ENCODE measurements at places on chromosomes 3 and 15.

GRCh38 chr3:141796081-141796888, 33.1 kb downstream of the GRK7 start:
- DNase-seq = peak; percentile 65

- DNase-seq = no peak
Observed at GRCh38 chr3:13427662-13428603, 7.8 kb upstream of the NUP210 start.

DNA sequence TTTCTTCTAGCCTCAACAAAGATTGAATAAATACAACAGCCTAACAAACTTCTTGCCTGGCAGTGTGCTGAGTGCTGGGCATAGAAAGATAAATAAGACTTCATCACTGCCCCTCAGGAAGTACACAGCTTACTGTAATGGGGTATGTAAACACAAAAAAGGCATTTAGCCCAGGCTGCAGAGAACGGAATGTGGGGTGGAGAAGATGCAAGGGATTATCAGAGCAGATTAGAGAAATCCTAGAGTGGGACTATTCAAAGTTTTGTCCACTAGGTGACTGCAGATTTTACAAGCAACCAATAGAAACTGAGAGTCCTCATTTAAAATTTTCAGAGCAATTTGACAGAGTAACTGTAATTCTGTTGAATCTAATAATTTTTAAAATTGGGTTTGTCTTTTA, 35.4 kb upstream of the TSC22D2 start:
- DNase-seq = no peak

DNA sequence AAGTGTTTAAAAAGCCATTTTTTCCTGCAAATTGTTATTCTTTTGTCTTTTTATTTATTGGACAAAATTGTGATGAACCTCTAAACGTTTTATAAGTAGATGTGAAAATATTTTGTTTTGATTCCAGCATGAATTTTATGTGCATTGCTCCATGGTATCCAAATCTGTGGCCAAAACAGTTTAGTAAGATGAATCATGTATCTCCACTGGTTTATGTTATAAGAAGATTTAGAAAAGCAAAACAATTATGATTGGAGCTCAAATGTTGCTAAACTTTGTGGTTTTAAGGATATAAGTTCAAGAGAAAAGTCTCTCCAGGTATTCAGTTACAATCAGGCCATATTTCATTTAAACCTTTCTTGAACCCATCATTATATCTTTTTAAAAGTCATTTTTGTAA, 80.9 kb downstream of the NECTIN3 start:
- no peak for DNase-seq

DNA sequence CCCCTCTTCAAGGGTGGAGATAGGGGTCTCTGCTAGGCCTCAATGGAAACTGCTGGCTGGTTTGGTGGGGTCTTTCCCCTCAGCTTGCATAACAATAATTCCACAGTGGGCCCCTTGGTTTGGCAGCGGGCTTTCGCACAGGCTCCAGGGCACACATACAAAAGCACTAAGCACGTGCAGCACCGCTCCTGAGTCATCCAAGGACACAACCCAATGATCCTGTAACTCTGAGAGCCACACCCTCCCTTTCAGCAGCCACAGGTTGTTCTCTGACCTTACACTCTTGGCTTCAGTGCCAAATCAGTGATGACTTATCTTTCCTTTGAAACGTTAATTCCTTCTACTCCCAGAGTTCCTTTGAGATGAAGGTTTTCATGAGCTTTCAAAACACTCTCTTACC, 41.7 kb downstream of the DAPK2 start:
- no peak for DNase-seq

- no peak for DNase-seq
Observed at GRCh38 chr3:147680837-147681483, 271.8 kb downstream of the ZIC1 start.

GRCh38 chr15:39453620-39454019, 127.3 kb upstream of the THBS1 start:
- no peak for DNase-seq

GRCh38 chr3:186757686-186758220, 25.6 kb upstream of the EIF4A2 start:
- no peak for DNase-seq

GRCh38 chr15:65304381-65305149, at the start of gene RNU5B-1:
RNU5B-1 (plus strand) TSS chr15:65304677.
- DNase-seq = peak; percentile 92

DNA sequence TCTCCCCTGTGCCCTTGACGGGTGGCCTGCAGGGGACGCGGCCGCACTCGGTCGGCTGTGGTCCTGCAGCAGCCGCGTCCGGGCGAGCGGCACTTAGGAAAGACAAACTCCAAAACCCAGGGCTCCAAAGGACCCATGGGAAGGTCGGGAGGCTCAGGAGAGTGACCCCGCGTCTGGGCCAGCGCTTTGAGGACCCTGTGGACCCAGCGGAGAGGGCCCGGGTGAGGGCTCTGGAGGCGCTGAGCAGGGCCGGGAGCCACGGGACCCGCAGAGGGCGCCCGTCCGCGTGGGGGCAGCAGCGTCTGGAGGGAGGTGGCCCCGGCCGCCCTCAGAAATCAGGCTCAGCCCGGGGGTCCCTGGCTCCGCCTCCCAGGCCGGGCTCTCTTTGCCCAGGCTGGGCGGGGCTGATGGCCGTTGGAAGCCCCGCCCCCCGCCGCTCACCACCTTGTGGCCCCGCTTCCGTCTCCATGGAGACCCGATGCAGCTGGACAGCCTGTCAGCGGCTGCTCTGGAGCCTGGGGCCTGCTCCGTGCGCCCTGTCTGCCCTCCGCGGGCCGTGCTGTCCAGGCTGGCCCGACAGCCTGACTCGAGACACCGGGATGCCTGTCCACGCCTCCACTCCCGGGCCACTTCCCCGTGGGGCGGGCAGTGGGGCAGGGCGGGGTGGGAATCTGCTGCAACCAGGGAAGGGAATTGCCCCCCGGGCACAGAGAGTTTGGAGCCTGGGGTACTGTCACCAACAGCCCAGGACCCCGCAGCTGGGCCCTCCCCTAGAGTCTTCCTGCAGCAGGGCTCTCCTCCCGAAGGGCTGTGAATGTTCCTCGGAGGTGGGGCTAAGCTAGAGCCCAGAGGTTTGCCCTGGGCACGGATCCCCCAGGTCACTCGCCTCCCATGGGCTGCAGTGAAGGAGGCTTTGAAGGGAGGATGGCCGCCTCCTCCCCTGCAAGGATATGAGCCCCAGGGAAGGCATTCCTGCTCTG, 34.8 kb upstream of the RPL32 start:
- no peak for DNase-seq

GRCh38 chr3:176583956-176584355, 613.3 kb downstream of the TBL1XR1 start:
- no peak for DNase-seq

DNA sequence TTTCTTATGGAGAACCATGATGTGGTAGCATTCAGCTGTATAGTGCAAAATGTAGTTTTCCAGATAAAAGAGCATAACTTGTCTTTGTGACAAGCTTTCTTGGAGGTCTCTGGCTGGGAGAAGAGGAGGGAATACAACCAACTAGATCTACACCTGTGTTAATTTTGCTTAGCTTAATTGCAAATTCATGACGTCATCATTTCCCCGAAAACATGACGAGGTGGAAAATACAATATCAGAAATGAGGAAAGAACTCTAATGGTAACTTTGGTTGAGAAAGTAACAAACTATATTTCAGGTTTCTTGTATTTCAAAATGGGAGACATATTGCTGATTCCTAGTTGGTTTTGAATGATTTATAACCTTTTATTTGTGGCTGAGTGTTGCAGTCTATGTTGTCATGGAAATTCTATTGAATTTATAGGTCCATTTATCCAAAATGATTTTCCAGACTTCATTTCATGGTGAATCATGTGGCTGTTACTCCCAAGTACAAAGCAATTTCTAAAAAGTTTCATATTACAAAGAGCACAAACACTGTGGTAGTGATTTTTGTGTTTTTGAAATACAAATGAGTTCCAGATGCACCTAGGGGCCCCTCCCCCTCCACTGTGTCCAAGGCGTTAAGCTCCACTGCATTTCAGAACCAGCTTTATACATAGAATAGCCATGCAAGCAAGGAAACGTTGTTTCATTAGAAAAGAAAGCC, 307.2 kb downstream of the FEZF2 start:
- DNase-seq = peak; percentile 78

DNA sequence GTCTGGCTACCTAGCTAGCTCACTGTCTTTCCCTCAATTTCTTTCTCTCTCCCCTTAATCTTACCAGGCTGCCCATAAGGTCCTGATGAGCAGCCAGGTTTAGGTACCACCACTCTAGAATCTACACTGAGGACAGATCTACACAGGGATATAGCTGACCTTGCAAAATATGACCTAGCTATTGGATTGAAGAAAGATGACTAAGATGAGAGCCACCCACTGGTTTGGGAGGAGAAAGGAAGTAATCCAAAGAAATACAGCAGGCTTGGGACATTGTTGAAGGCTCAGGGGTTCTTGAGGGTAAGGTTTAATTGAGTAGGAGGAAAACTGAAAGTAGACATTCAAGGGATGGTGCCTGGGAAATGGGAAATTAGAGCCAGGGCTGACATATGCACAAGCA, 142.0 kb upstream of the TMC3 start:
- no peak for DNase-seq

DNA sequence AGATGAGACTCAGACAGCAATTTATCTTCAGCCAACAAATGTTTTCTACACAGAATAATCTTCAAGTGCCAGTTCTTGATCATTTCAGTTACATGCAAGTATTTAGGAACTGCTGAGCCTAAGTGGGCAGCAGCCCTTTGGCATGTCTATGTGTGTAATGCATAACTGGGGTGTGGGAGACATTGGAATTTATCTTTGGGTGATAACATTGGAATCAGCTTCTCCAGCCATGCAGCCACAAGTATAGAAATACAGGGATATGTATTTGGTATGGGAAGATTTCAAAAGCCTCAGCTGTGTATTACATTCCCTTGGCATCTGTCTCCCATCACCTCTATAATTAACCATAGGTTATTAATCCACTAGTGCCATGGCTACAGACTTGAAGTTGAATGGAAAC, 63.4 kb upstream of the FOXP1 start:
- DNase-seq = no peak

- DNase-seq = no peak
Observed at GRCh38 chr3:71269906-71270305, 313.6 kb downstream of the FOXP1 start.

DNA sequence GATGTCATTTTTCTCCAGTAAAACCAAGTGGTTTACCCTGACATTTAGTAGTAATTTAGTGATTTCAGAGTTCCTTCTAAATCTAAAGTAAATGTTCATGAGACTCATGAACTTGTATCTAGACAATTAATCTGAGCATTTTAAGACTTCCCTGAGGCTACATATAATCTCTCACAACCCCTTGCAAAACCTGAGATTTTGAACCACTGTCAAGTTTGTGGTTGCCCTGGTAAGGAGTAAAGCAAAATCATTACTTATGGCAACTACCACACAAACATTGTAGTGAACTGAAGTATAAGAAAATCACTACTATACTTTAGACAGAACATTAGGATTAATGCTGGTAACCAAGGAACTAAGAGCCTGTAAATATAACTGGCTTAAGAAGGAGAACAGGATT, 370.2 kb downstream of the TIGIT start:
- no peak for DNase-seq

GRCh38 chr3:133494469-133494868, 79.0 kb upstream of the CDV3 start:
- no peak for DNase-seq

DNA sequence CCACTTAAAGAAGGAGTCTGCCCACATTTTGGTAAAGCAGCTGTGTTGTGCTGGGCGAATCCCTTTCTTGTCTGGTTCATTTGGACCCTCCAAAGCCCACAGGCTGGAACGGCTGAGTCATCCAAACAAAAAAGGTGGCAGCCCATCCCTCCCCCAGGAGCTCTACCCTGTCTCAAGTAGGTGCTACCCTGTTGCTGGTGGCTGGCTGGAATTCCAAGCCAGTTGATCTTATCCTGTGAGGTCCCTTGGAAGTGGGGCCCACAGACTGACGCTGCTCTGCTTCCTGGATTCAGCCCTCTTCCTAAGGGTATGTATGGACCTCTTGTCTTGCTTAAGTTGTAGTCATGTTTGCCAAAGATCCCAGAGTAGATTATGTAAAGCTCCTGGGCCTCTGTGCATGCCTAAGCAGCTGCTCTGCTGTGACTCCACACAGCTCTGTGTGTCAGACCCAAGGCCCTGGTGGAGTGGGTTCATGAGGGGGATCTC, 44.5 kb downstream of the CCR1 start:
- no peak for DNase-seq

DNA sequence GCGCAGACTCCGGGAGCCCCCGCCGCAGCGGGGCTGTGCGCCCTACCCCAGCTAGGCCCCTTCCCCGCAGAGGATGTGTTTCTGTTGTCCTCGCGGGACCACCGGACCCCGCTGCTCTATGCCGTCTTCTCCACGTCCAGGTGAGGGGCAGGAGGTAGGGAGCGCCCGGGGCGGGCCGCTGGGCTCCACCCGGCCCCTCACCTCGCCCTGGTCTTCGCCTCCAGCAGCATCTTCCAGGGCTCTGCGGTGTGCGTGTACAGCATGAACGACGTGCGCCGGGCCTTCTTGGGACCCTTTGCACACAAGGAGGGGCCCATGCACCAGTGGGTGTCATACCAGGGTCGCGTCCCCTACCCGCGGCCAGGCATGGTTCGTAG, 4.7 kb downstream of the SEMA3B start:
- no peak for DNase-seq

DNA sequence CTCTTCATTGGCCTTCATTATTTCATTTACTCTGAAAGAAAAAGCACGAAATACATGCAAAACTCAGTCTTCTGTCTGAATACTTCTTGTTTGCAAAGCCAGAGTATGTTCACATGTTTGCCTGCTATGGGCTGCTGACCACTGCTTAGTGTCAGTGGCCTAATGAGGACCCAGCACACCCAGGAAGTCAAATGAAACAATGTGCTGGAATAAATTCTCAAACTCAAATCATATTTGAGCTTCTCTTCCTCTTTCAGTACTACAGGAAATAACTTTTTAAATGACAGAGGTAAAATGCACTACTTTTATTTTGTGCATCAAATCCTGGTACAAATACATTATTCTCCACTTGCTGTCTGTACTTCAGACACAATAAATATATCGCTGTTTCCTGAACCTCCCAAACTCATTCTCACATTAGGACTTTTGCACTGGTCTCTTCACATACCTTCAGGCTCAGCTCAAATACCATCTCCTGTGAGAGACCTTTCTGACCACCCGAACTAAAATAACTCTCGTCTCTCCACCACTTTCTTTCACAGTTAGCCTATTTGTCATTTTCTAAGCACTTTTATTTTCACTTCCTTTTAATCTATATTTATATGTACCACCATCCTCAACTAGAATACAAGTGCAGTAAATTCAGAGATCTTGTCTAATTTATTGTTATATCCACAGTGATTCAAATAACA, 176.8 kb downstream of the TUSC7 start:
- no peak for DNase-seq

DNA sequence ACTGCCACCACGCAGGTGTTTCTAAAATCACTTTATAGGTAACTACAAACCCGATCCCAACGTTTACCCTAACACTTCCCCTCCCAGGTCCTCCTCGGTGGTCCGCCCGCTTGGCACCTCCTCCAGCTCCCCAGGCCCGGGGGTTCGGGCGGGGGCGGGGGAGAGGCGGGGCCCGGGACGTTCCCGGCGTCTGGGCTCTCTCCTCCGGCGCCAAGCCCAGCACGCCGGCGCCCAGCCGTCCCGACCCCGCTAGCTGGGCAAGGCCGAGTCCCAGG, 562 bp downstream of the CGGBP1 start:
- DNase-seq = no peak

GRCh38 chr3:150789451-150789850, 26.5 kb upstream of the SIAH2 start:
- DNase-seq = no peak

GRCh38 chr3:168312984-168313383, 217.3 kb upstream of the GOLIM4 start:
- DNase-seq = no peak
